ENCODE measurements at places on chromosomes 11 and 22.
A peak's percentile ranks its signal among the peaks of the same experiment; 100 is the strongest.

GRCh38 chr11:129610125-129610524, 205.5 kb upstream of the TMEM45B start:
- no peak for DNase-seq

GRCh38 chr11:69353696-69354544, 60.0 kb downstream of the MYEOV start:
- DNase-seq: no peak

DNA sequence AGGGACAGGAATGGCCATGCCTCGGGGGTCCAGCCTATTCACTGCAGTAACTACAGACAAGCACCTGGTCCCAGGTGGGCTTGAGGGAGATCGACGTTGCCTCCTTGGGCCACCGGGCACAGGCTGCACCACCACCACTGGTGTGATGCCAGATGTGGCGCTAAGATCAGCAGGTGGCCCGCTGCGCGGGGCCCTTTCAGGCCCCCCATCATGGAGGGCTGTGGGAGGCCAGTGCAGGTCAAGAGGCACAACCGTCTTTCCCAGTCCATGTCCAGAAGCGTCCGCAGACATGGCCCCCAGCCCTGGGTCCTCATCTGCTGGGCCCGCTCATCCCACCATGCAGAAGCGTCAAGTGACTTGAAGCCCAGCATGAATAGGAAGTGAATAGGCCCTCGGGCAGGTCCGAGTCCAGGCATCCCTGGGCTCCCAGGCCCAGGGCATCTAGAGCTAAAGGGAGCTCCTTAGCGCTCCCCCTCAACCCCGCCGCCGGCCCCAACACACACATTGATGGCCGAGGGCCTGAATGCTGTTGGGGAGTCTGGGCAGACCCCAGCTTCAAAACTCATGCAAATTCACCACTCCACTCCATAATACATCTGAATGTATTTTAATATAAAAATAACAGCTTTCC, 18.3 kb downstream of the FADS3 start:
- DNase-seq: no peak

DNA sequence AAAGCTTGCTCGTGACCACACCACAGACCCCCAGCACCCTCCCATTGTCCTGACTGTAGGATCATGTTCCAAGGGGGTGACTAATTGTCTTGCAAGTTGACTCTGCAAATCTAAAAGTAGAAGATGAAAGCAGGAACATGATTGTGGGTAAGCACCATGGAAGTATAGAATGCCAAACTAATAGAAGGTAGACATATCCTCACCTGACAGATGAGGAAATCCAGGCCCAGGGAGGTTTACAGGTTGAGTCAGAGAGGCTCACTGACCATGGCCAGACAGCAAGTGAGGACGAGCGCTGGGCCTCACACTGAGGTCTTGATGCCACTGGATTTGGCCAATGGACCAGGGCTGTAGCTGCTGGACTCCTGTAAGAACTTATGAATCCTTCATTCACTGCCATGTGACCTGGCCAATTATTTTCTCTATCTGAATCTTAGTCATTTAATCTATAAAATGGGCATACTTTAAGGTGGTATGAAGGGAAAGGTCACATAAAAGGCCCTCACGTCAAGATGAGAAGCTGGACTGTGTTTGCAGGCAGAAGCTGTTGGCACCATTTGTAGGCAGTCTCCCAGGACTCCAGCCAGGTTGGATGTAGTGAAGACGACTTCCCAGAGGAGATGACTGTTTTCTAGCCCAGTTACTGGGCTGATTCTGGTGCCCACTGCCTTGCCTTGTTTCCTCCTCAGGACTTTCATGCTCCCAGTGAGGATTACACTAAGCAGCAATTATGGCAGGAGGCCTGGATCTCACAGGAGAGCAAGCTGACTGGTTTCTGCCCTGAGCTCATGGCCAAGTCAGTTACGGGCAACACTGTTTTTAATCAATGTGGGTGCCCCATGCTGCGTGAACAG, 54.6 kb downstream of the GAB4 start:
- no peak for DNase-seq

GRCh38 chr11:34505874-34506273, 7.7 kb downstream of the ELF5 start:
- DNase-seq: no peak

DNA sequence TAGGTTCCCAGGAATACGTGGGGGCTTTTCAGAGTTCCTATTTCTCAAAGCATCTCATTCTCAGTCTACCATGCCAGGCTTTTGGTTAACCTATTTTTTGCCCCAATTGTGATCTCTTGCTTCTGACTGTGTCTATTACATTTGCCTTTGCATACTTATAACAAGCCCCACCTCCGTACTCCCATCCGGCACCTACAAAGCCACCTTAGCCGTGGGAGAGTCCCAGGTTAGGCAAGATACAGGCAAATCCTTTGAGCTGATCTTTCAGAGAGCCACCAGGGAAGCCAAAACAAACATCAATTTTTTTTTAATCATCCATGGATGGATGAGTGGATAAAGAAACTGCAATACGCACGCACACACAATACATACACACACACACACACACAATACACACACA, 18.6 kb upstream of the PANX3 start:
- no peak for DNase-seq

DNA sequence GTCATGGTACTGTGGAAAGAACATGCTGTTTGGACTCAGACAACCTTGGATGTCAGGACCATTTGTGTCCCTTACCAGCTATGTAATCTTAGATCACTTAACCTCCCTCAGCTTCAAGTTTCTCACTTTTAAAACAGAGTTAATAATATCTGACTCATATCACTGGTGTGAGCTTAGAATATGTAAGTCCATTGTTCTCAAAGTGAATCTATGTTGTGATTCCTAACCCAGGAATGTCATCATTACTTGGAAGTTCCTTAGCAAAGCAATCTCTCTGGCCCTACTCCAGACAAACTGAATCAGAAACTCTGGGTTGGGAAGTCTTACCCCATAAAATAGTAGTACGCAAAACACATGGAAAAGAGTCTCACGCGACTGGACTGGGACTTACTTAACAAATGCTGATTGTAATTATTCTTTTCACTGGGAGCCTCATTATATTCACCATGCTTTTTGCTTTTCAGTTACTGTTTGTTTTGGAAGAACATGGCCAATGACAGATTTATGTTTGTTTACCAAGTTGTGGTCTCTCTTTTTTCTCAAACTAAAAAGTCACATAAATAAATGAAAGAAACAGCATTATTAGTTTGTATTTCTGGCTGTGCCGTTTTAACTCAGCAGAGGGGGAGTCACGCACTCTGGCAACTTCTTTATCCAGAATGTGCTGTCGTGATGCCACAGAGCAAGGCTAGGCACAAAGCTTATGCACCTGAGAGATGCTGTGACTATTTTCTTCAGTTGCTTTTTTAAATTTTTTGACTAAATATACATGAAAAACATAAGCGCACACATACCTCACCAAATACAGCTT, 217.7 kb upstream of the CTSC start:
- no peak for DNase-seq

- DNase-seq: peak; percentile 98
These were observed 16.9 kb upstream of the SPTY2D1 start for GRCh38 chr11:18650859-18651557.

- DNase-seq: no peak
These were observed 156.0 kb downstream of the MPPED1 start for GRCh38 chr22:43567691-43568324.

GRCh38 chr22:36965696-36966095, 52.3 kb downstream of the CSF2RB start:
- no peak for DNase-seq

DNA sequence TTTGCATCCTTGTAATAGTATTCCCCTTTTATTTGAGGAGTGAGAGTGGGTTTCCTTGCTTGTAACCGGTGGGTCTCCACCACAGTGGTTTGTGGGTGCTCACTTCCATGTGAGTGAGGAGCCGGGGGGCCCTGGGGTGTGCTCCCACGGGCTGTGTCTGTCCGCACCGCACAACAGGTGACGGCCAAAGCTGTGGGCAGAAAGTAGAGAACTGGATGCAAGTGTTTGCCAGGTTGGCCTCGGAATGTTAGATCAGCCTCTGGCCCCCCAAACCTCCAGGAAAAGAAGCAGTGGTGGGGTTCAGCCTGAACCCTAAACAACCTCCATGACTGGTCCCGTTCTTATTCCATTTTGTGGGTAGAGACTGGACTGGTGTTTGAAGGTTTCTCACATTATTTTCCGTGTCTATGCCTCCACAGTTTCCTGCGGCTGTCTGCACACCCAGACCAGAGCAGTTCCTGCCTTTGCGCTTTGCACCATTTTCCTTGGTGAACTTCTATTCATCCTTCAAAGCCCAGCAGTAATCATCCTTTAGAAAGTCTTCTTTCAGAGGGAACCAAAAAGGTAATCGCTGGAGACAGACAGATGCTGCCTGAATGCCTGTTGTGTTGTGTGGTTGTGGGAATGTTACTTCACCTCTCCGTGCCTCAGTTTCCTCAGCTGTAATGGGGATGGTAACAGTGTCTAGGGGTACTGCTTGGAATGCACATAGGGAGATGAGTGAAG, 77.2 kb downstream of the MYEOV start:
- DNase-seq: no peak

DNA sequence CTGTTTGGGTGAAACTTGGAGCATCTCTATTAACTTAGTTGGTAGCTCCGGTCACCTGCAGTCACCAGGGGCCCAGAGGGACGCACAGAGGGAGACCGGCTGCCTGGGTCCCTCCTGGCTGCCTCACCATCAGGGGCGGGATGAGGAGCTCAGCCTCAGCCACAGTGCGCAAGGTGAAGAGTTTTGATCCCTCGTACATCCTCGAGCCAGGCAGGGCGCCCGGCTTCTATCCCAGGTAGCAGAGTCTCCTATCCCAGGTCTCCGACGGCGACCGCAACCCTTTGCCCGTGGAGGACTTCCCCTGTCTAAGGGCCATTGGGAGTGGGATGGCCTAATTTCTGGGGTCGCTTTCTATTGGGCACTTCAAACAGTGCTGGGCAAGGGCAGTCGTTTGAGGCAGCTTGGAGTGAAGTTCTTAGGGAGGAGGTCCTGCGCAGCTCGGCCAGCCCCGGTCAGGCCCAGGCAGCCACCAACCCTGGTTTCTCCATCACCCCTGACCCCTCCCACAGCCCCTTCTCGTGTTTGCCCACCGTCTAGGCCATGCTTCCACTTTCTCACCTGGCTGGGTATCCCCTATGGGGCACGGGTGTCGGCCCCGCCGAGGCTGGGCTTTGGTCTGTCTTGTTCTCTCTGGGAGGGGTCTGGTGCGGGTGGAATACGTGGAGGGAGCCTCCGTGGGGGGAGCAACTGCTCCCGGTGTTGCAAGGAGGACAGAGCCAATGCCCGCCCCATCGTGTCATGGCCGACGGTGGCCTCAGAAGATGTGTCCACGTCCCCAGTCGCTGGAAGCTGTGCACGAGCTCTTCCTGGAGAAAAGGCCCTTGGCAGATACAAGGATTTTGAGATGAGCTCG, 3.6 kb upstream of the MRGPRG start:
- no peak for DNase-seq

DNA sequence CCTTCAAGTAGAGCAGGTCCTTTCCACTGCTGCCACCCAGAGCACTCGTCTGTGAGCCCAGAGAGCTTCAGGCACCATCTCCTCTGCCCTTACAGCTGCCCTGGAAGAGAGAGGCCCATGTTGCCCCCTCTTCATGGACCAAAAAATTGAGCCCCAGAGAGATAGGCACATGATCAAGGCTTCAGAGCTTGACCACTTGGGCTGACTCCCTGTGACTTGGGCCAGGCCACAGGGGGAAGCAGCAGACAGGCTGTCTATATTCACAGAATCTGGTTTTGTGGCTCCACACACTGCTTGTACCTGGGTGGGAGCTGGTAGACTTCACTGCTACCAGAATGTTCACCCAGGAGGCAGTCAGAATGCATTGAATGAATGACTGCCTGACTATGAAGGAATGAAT, 58.2 kb downstream of the SMIM38 start:
- DNase-seq: no peak

DNA sequence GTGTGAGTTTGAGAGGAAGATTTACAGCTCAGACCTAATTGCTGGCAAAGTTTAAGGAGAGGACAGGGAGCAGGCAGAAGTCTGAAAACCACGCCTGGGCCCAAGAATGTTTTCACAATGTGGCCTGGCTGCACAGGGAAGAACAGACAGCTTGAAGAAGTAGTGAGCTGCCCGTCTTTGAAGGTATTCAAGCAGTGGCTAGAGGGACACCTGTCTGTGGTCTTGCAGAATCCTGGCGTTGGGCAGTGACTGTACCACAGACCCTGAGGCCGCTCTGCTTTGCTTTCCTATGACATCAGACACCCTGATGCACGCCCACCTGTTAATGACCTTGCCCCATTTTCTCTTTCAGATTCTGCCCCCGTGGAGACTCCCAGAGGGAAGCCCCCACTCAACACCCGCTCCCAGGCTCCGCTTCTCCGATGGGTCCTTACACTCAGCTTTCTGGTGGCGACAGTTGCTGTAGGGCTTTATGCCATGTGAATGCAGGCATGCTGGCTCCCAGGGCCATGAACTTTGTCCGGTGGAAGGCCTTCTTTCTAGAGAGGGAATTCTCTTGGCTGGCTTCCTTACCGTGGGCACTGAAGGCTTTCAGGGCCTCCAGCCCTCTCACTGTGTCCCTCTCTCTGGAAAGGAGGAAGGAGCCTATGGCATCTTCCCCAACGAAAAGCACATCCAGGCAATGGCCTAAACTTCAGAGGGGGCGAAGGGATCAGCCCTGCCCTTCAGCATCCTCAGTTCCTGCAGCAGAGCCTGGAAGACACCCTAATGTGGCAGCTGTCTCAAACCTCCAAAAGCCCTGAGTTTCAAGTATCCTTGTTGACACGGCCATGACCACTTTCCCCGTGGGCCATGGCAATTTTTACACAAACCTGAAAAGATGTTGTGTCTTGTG, 6.6 kb upstream of the MCM5 start:
- DNase-seq: no peak

DNA sequence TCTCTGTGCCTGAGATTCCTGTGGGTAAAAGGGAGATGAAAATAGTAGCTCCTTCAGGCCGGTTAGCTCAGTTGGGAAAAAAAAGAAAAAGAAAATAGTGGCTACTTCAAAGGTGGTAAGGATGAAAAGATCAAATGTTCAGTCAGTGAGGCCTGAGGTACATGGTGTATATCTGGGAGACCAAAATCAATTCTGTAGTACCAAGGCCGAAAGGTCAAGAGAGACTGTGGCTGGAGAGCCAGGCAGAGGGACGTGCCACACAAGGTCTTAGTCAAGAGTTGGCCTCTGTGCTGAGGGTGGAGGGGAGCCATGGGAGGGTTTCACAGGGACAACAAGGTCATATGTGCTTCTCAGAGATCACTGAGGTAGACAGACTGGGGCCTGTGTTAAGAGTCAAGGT, 4.8 kb upstream of the GDPD5 start:
- DNase-seq: no peak

DNA sequence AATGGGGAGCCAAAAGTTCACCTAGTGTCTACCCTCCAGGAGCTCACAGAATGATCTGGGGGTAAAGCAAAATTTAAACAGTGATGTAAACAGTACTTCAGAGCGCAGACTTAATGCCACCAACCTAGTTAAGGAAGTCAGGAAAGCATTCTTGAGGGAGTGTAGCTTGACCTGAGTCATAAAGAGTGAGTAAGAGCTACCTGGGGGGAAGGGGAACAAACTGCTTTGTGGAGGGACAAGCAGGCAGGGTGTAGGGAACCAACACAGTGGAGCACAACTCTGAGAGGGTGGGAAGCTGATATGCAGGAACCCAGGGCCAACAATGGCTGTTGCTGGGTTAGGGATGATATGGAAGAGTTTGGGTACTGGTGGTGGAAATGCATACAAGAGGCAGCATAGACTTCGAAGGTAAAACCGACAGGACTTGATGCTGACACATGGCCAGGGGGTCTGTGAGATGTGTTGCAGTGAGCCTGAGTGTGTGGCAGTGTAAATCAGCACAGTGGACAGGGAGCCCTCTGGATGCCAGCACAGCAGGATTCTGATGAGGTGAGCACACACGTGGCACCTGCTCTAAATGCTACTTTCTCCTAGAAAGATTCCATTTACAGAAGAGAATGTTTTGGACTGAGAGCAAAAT, 58.3 kb upstream of the CYP2D6 start:
- no peak for DNase-seq

- no peak for DNase-seq
These were observed 22.0 kb upstream of the CAT start for GRCh38 chr11:34416766-34417165.

Measured in Kasumi-1 (cell line).